Calu3 (cell line): ENCODE measurements at places on chromosomes 7 and 10. TPM values are rescaled to one million over a fixed set of nuclear protein-coding genes. Genes with fewer than 3 reads are reported as not detected.

GRCh38 chr7:101780281-101780680 is 37.1 kb upstream of the CUX1 start:
- no peak overlapping the region for H3K27ac ChIP-seq
- H3K4me3 ChIP-seq, result no peak overlapping the region
- DNase-seq, result no peak

FAM25A gene
- total RNA-seq, result not detected in 2 replicates

DNA sequence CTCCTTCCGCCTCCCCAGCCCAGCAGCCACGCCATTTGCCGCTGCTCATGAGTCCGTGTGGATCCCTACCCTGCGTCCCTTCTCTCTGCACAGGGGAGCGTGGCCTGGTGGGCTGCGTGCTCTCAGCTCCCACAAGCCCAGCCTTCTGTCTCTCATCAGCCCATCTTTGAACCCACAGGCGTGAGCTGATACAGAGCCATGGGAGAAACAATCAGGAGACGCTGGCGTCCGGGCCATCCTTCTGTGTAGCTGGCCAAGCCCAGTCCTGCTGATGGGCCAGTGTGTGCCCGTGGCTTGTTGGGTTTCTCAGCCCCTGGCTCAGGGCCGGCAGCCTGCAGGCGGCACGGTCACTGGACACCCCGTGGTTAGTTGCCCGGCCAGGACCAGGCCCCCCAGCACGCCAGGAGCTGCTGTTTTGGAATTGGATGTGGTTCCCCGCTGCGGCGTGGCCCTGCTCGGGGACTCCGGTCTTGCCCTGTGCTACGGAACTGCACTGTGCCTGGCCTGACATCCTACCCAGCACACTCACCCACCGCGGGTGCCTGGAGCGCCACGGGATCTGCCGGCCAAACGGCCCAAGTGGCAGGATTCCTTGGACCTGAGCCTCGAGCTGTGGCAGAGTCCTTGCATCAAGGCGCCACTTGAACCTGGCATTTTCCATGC is 88.9 kb downstream of the ELFN1 start:
- DNase-seq, result no peak
- no peaks in the 10 kb centered on the region for H3K4me1 ChIP-seq
- peaks cover 80% of the 10 kb centered on the region for H3K27me3 ChIP-seq

- no peak overlapping the region for H3K27ac ChIP-seq
- peaks cover 3% of the 10 kb centered on the region for H3K4me1 ChIP-seq
- no peak for DNase-seq
- H3K36me3 ChIP-seq, result peaks cover 8% of the 10 kb centered on the region
Observed at GRCh38 chr7:151381348-151382078, 28.3 kb downstream of the WDR86 start.

- no peak overlapping the region for H3K27ac ChIP-seq
- no peaks in the 10 kb centered on the region for H3K27me3 ChIP-seq
- no peak for DNase-seq
- no peaks in the 10 kb centered on the region for H3K4me1 ChIP-seq
- no peaks in the 10 kb centered on the region for H3K36me3 ChIP-seq
Observed at GRCh38 chr7:44498230-44498954, 7.9 kb upstream of the NUDCD3 start.

GRCh38 chr10:127906548-127907377 is at the start of gene PTPRE:
TSS of gene PTPRE (plus strand) at chr10:127907103. CDS start at chr10:128040882, 133,779 bp downstream.
- peak within 1 kb of the TSS; percentile 53 for H3K4me3 ChIP-seq
- peak within 1 kb of the TSS; percentile 9 for H3K27ac ChIP-seq
- H3K27me3 ChIP-seq, result no peaks in the 10 kb centered on the region
- H3K36me3 ChIP-seq, result peaks cover 12% of the 10 kb centered on the region

GRCh38 chr10:49281461-49281860 is 17.5 kb upstream of the C10orf71 start:
- no peak overlapping the region for H3K4me3 ChIP-seq
- no peaks in the 10 kb centered on the region for H3K4me1 ChIP-seq
- peaks cover 100% of the 10 kb centered on the region for H3K27me3 ChIP-seq
- H3K36me3 ChIP-seq, result no peaks in the 10 kb centered on the region
- no peak for DNase-seq
- no peak overlapping the region for H3K27ac ChIP-seq

TRIM50 gene
- total RNA-seq, result not detected in 2 replicates

DNA sequence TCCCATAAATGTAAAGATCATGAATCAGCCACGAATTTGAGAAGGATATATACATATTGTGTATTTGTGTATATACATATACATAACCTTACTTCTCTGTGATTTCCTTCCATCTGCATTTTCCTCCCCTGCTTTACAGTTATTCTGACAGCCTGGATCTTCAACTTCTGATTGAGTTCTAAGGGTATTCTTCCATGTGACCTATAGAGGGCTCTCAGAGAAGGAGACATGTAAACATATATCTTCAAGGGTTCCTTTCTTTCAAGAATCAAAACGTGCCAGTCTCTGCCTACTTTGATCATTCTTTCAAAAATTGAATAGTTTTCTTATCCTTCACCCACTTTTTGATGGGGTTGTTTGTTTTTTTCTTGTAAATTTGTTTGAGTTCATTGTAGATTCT is 453.7 kb upstream of the POT1 start:
- no peak overlapping the region for H3K4me3 ChIP-seq
- H3K27ac ChIP-seq, result no peak overlapping the region
- no peak for DNase-seq
- no peaks in the 10 kb centered on the region for H3K27me3 ChIP-seq

DNA sequence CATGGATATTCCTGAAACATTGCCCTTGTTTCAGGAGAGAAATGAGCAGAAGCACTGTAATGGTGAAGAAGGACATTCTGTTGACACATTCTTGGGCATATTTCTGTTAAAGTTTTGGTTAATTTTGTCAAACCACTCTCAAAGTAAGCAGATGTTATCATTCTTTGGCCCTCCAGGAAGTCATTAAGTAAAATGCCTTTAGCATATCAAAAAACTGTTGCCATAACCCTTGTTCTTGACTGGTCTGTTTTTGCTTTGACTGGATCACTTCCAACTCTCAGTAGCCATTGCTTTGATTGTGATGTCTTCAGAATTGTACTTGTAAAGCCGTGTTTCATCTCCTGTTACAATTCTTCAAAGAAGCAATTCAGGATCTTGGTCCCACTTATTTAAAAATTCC is 404.3 kb upstream of the LRRTM3 start:
- no peak overlapping the region for H3K27ac ChIP-seq
- DNase-seq, result no peak
- no peaks in the 10 kb centered on the region for H3K27me3 ChIP-seq
- H3K4me3 ChIP-seq, result no peak overlapping the region
- no peaks in the 10 kb centered on the region for H3K36me3 ChIP-seq

COBL gene
- total RNA-seq, result 48.1 and 49.9 TPM in 2 replicates

- H3K4me1 ChIP-seq, result no peaks in the 10 kb centered on the region
- no peak overlapping the region for H3K4me3 ChIP-seq
- DNase-seq, result no peak
- no peaks in the 10 kb centered on the region for H3K27me3 ChIP-seq
- H3K36me3 ChIP-seq, result no peaks in the 10 kb centered on the region
- H3K27ac ChIP-seq, result no peak overlapping the region
Observed at GRCh38 chr10:116331815-116332214, 7.6 kb downstream of the CCDC172 start.

PON3 gene
- 5.3 and 6.5 TPM in 2 replicates for total RNA-seq

CNTNAP2 gene
- 0.29 and 1.1 TPM in 2 replicates for total RNA-seq

ADAM8 gene
- 40.4 and 54.4 TPM in 2 replicates for total RNA-seq

GRCh38 chr10:7541137-7542087 is 125.4 kb downstream of the ITIH5 start:
- no peak for DNase-seq
- no peaks in the 10 kb centered on the region for H3K27me3 ChIP-seq
- peaks cover 8% of the 10 kb centered on the region for H3K4me1 ChIP-seq
- no peak overlapping the region for H3K27ac ChIP-seq
- H3K36me3 ChIP-seq, result no peaks in the 10 kb centered on the region
- H3K4me3 ChIP-seq, result no peak overlapping the region

DNA sequence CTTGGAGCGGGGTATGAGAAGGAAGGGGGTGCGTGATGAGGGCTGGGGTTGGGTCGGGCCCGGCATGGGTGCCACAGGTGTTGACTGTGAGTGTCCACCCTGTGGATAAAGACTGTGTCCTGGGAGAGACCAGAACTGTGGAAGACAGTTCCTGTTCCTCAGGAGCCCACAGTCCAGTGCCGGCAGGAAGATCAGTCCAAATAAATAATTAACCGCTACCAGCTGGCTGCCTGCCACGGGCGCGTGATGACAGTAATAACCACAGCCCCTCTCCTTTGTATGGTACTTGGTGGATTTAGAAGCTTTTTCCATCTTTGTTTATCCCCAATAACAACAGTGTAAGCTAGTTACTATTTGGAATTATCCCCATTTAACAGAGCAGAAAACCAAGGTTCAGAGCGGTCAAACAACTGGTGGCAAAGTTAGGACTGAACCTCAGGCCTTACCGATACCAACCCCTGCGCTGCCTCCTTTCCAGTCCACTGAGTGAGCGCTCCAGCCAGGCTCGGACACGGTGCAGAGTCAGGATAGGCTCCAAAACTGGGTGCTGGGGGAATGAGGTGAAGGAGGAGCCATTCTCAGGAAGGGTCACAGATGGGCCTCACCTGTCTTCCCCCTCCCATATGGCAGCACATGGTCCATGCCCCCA is 5.1 kb downstream of the ZMIZ1 start:
- peaks cover 60% of the 10 kb centered on the region for H3K4me1 ChIP-seq
- H3K4me3 ChIP-seq, result peak overlapping the region; percentile 24
- peak overlapping the region; percentile 44 for H3K27ac ChIP-seq
- no peaks in the 10 kb centered on the region for H3K27me3 ChIP-seq
- peaks cover 45% of the 10 kb centered on the region for H3K36me3 ChIP-seq

TEX36 gene
- total RNA-seq, result not detected in 2 replicates

- H3K36me3 ChIP-seq, result no peaks in the 10 kb centered on the region
- no peak for DNase-seq
- H3K27me3 ChIP-seq, result peaks cover 67% of the 10 kb centered on the region
- H3K4me1 ChIP-seq, result no peaks in the 10 kb centered on the region
- H3K4me3 ChIP-seq, result no peak overlapping the region
- no peak overlapping the region for H3K27ac ChIP-seq
Observed at GRCh38 chr10:48526011-48526821, 78.7 kb downstream of the ARHGAP22 start.

- peak overlapping the region; percentile 99 for H3K4me3 ChIP-seq
- no peaks in the 10 kb centered on the region for H3K4me1 ChIP-seq
- peak; percentile 20 for DNase-seq
- H3K36me3 ChIP-seq, result peaks cover 44% of the 10 kb centered on the region
- H3K27ac ChIP-seq, result peak overlapping the region; percentile 99
Observed at GRCh38 chr7:108570146-108570755, 577 bp downstream of the DNAJB9 start.

DNA sequence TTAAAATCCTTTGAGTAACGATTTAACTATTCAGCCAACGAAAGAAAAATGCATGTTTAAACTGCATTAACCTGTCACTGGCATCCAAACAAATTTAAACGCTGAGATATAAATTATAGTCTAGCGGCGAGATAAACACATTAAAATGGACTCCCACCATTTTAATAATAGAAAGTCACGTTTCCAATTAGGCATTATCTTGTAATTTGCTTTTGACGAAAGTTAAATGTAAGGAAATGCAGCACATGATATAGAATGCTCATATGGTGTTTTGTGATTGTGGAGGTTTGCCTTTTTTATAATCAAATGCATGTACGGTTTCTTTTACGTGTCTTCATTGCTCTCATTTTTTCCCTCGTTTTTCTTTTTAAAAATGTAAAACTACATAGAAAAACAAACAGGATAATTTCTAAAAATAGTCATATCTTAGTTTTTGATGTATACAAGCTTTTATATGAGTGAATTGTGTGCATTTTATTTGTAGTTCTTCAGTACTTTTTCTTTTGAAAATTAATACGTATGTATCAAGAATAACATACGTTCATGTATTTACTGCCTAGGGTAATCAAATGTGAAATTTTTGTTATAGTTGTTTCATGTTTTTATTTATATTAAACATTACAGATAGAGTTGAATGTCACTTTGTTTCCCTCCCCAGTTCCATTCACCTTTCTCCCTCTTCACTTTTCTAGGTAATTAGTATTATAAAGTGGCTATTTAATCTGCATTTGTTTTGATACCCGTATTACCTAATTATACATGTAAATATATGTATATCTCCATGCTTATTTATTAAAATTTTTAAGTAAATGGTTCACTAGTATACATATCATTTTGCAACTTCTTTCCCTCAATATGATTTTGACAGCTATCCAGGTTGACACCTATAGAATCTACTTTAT is 1.1 kb upstream of the KLF14 start:
- H3K36me3 ChIP-seq, result peaks cover 19% of the 10 kb centered on the region
- H3K27ac ChIP-seq, result no peak overlapping the region
- H3K27me3 ChIP-seq, result peaks cover 55% of the 10 kb centered on the region
- no peaks in the 10 kb centered on the region for H3K4me1 ChIP-seq
- peak overlapping the region; percentile 70 for H3K4me3 ChIP-seq

- H3K4me3 ChIP-seq, result no peak overlapping the region
- no peak for DNase-seq
- H3K27me3 ChIP-seq, result no peaks in the 10 kb centered on the region
- peaks cover 31% of the 10 kb centered on the region for H3K4me1 ChIP-seq
Observed at GRCh38 chr7:6237011-6237410, 35.4 kb downstream of the CYTH3 start.

- no peak overlapping the region for H3K4me3 ChIP-seq
- DNase-seq, result no peak
- no peaks in the 10 kb centered on the region for H3K36me3 ChIP-seq
- H3K27ac ChIP-seq, result no peak overlapping the region
Observed at GRCh38 chr10:67657775-67658174, 38.2 kb downstream of the CTNNA3 start.

- peaks cover 11% of the 10 kb centered on the region for H3K4me1 ChIP-seq
- H3K4me3 ChIP-seq, result no peak overlapping the region
- no peaks in the 10 kb centered on the region for H3K27me3 ChIP-seq
- DNase-seq, result no peak
- no peaks in the 10 kb centered on the region for H3K36me3 ChIP-seq
- no peak overlapping the region for H3K27ac ChIP-seq
Observed at GRCh38 chr10:3986493-3987142, 201.6 kb upstream of the KLF6 start.

SEMA3D gene
- 0.91 and 2.0 TPM in 2 replicates for total RNA-seq

GRCh38 chr7:102933763-102934162 is 21.0 kb downstream of the LRRC17 start:
- H3K27me3 ChIP-seq, result no peaks in the 10 kb centered on the region
- no peaks in the 10 kb centered on the region for H3K4me1 ChIP-seq
- H3K27ac ChIP-seq, result no peak overlapping the region

AFAP1L2 gene
- total RNA-seq, result 0.76 and 1.1 TPM in 2 replicates

MEOX2 gene
- total RNA-seq, result 8.7 and 12.6 TPM in 2 replicates

CALHM1 gene
- total RNA-seq, result not detected in 2 replicates

GRCh38 chr7:44711528-44711927 is 37.1 kb upstream of the ZMIZ2 start:
- peaks cover 33% of the 10 kb centered on the region for H3K4me1 ChIP-seq
- no peaks in the 10 kb centered on the region for H3K27me3 ChIP-seq
- peak overlapping the region; percentile 0 for H3K4me3 ChIP-seq
- no peak for DNase-seq

- peak; percentile 88 for DNase-seq
- H3K4me3 ChIP-seq, result peak overlapping the region; percentile 65
- peaks cover 80% of the 10 kb centered on the region for H3K27me3 ChIP-seq
- no peak overlapping the region for H3K27ac ChIP-seq
Observed at GRCh38 chr7:54664235-54665228, 94.5 kb downstream of the SEC61G start.
